ENCODE measurements at places on chromosomes 1 and 21.

- DNase-seq: no peak
These were observed at the start of gene TMEM61 for GRCh38 chr1:54980528-54981241. TSS of gene TMEM61 (plus strand) at chr1:54980628. CDS start at chr1:54981066, 438 bp downstream.

- no peak for DNase-seq
These were observed 13.4 kb upstream of the AGTRAP start for GRCh38 chr1:11722538-11722937.

DNA sequence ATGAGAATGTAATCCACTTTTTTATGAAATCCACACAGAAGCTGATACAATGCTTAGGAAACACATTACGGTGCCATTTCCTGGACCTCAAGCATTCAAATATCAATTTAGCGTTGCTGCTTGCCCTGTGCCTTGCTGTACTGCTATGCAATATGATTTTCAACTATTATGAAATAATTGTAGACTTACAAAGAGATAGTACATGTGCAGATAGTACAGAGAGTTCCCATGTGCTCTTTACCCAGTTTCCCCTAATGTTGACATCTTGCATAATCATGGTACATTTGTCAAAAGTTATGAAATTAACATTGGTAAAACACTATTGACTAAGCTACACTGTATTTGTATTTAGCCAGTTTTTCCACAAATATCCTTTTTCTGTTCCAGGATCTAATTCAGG, 37.7 kb upstream of the PTBP2 start:
- no peak for DNase-seq

- DNase-seq: no peak
These were observed 25.0 kb upstream of the CACYBP start for GRCh38 chr1:174974711-174975119.

GRCh38 chr1:94755675-94756074, 64.5 kb upstream of the SLC44A3 start:
- DNase-seq: no peak

DNA sequence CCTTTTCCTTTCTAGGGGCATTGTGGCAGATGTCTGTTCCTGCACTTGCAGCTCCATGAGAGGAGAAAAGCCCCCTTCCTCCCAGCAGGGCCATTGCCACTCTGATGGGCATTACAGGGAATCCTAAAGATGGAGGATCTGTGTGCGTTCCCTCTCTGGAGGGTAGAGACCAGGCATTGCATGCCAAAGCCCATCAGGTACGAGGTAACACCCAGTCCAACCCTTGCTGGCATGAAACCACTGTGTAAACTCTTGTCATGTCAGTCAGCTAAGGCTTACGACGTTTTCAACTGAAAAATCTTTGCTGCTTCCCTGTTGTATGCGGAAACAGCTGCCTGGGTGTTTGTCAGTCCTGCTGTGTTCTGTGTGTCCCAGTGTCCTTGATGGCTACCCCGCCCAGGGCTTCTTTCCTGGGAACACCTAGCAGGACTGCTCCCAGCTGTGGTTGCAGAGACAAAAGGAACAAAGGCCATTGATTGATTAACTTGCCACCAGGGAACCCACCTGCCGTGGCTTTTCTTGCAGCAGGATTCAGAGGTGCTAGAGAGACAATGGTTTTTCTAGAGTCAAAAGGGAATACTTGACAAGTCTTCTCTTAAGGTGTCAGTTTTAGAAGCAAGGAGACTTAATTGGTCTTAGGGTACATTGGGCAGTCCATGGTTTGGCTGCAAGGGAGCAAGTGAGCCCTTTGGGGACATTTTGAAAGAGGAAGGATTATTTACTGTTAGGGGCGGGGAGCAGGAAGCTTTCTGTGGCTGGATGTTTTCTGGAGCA, 24.6 kb downstream of the B3GALT5 start:
- no peak for DNase-seq

GRCh38 chr1:204102029-204102611, 29.2 kb downstream of the SOX13 start:
- DNase-seq: no peak

DNA sequence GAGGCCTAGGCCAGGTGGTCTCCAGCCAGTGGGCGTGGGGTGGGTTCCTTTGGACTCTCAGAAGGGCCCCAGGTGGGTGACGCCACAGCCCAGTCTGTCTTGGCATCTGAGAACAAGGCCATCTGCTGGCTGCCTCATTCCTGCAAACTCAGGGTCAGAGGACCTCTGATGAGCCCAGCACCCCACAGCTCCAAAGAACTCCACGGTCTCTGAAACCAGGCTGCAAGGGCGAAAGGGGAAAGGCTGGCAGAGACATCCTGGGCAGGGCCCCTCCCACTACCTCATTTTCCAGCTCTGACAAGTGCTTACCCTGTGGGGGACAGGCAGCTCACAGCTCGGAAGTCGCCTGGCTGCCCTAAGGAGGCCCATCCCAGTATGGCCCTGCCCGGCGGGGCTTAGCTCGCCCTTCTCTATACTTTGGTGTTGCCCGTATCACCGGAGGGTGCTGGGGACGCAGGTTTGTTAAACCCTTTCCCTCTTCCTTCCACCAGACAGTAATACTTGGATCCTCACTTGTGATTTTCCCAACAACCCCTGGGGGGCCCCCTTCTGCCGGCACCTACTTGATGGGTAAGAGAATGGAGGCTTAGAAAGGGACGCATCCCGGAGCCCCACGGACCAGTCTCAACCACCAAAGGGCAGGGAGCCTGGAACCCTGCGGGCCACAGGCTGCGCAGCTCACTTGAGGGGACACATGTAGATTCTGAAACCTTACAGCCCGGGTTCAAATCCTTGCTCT, 10.9 kb upstream of the EDN2 start:
- no peak for DNase-seq

DNA sequence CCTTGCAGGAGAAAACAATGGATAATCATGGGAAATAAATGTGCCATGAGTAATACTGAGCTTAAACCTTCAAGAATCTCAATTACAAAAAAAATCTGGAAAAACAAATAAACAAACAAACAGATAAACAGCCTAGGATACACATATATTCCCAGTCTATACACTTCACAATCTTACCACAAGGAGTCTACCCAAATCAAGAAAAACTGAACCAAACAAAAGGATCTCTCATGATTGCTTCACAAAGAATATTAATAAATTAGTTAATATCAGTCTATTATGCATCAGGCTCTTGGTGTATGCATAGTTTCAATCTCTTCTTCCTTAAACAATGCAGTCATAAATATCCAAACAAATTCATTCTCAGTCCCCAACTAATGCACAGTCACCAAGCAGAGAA, 3.2 kb upstream of the ESRRG start:
- DNase-seq: no peak

GRCh38 chr1:157105988-157106812, 6.6 kb upstream of the ETV3L start:
- DNase-seq: no peak

- DNase-seq: no peak
These were observed 646 bp downstream of the MAPKAPK2 start for GRCh38 chr1:206685334-206685768.

DNA sequence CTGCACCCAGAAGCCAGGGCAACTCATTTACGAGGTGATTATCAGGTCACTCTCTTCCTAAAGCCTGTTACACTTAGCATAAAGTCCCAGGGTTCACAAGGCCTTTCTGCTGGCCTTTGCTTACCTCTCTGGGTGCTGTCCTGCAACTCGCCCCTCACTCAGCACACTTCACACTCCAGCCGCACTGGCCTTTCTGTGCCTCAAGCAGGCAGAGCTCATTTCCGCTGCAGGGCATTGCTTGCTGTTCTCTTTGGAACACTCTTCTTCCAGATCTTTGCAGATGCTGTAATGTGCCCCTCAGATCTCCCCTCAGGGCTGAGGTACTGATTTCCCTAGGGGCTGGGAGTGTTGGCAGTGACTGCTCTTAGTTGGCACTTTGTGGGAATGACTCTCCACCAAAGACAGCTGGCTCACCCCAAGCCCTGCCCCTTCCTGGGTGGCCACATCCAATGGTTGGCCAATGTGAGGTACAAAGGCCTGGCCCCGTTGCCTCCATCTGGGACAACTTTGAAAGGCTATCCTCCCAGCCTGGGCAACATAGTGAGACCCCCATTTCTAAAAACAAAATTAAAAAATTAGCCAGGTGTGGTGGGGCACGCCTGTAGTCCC, 50.8 kb upstream of the SSBP3 start:
- DNase-seq: no peak

GRCh38 chr1:189605226-189605625, 872.4 kb downstream of the BRINP3 start:
- no peak for DNase-seq

DNA sequence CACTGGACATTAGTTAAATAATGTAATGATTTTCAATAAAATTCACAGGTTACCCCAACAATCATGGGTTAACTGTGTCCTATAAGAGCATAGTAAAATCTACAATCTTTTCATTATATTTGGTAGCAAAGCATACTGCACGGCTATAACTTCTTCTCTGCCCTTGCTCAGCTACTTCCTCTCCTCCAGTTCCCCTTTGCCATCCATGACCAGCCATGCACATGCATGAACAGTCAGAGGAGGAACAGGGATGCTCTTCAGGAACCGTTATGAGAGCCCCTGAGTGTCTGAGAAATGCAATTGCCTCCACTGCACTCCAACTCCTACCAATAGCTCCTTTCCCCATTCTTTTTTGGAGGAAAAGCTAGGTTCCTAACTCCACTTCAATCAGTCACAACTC, 646.7 kb downstream of the LTN1 start:
- no peak for DNase-seq

DNA sequence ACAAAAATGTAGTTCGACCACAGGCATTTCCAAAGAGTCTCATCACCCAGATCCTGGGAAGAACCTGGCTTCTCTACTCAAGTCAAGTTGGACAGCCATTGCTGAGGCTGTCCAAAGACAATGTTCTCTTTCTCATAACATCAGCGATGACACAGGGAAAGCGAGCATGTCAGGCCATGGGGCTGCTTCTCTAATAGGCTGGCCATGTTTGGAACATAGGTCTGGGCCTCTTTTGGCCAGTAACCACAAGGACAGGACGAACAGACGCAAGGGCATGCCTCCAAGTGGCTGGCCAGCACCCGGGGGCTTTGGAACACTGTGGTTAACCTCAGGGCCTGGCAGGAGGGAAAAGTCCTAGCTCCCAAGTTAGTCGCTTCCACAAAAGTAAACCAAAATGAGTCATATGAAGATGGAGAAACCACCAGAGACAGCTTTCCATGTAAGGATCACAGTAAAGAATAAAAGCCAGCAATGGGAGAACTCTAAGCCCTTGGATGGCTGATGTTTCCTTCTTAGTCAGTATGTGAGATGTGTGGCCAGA, 80.6 kb upstream of the SLC44A3 start:
- DNase-seq: no peak

GRCh38 chr1:74689621-74690363, 16.2 kb upstream of the ERICH3 start:
- DNase-seq: no peak

- DNase-seq: no peak
These were observed 21.1 kb downstream of the TBX19 start for GRCh38 chr1:168301664-168302320.

DNA sequence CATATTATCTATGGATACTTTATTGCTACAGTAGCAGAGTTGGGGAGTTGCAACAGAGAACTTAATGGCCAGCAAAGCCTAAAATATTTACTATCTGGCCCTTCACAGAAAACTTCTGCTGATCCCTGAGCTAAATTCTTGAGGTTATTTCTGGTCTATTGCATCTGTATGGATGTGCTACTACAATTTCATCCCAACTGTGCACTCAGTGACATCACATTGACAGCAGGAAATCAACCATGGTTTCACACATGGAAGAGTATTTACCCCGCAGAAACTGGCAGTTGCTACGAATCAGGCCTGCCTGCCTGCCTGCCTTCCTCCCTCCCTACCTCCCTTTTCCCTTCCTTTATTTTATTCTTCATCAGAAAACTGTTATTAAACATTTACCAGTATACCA, 12.1 kb downstream of the CLCA2 start:
- DNase-seq: no peak

GRCh38 chr1:53001128-53001527, 60.9 kb upstream of the PODN start:
- no peak for DNase-seq

DNA sequence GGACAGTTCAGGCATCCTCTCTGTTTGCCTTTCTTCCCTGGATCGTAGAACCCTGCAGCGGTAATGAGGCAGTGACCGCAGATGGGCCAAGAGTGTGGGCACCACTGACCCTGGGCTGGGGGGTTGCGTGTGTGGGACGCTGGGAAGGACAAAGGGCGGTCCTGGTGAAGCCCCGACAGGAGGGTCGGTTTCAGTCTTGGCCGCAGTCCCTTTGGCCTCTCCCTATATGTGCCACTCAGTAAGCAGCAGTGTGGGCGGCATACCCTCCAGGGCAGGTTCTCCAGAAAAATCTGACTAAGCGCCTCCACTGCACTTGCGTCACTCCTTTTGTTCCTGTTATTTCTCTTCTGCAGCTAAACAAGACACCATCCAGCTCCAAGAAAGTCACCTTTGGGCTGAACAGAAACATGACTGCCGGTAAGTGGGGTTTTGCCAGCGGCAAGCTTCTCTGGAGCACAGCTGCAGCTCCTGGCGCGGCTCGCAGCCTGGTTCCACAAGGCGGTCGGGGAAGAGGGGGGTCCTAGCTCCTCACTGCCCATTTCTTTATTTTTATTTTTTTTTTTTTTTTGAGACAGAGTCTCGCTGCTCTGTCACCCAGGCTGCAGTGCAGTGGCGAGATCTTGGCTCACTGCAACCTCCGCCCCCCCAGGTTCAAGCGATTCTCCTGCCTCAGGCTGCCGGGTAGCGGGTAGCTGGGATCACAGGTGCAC, 27.7 kb upstream of the PDXK start:
- no peak for DNase-seq

DNA sequence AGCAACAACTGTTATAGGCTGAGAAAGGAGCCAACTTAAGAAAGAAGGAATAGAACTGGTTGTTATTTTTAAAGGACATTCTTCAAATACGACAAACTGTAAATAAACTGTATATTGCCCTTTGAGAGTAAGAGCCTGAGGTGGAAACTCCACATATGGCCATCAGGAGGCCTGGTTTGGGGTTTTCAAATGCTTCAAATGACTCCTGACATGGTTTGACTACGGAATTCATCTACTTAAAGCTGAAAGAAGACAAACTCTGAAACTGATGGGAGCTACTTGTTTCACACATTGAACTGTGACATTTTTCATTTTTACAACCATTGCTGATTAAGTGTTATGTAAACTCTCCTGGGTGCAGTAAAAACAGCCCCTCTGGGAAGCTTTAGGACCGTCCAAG, 59.8 kb downstream of the NGF start:
- no peak for DNase-seq
